ENCODE measurements at places on chromosomes 7 and 10.

DNA sequence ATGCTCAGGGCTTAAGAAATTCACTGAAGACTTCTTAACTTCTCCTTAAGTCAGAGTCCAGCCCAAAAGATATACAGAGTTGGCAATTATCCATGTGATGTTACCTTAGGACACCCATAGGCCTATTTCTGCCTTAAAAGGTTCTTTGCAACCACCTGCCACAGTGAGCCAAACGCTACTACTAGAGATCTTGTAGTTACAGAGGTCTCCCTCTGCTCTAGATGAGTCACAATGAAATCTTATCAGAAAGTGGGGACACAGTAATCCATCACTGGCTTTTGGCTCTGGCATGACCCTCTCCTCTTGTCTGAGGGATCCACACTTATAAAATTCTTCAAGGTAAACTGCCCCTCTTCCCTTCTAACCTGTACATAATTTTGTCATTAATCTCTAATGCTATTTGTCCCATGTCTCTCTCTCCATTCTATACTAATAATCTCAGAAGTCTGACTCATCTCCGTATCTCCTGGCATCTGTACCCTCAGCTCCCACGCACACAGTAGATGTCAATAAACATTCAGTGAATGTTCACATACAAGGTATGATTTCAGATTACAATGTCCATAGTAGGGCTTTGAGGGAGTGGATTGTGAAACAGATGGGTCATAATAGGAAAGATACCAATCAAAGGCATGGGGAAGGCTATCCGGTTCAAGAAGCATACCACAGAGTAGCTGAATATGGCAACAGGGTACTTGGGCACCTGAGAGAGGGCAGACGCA lies 112.1 kb downstream of the SGMS1 start:
- DNase-seq = no peak

- no peak for DNase-seq
These were observed 8.5 kb downstream of the SP8 start for GRCh38 chr7:20778063-20778721.

DNA sequence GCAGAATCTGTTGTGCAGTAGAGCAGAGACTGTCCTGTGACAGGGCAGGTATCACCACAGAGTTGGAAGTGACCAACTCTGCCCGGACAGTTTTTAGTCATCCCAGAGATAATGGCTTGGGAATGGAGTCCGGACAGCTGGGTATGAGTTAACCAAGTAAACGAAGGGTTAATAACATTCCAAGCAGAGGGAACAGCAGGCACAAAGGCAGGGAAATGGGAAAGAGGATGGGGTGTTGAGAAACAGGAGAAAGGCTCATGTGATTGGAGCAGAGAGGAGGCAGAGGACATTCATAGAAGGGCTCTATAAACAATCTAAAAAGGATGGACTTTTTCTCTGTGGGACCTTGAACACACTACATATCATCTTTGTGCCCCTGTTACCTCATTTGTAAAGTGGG lies 132.2 kb upstream of the YAE1 start:
- no peak for DNase-seq

- no peak for DNase-seq
These were observed 119.6 kb downstream of the PRKAG2 start for GRCh38 chr7:151757274-151757673.

DNA sequence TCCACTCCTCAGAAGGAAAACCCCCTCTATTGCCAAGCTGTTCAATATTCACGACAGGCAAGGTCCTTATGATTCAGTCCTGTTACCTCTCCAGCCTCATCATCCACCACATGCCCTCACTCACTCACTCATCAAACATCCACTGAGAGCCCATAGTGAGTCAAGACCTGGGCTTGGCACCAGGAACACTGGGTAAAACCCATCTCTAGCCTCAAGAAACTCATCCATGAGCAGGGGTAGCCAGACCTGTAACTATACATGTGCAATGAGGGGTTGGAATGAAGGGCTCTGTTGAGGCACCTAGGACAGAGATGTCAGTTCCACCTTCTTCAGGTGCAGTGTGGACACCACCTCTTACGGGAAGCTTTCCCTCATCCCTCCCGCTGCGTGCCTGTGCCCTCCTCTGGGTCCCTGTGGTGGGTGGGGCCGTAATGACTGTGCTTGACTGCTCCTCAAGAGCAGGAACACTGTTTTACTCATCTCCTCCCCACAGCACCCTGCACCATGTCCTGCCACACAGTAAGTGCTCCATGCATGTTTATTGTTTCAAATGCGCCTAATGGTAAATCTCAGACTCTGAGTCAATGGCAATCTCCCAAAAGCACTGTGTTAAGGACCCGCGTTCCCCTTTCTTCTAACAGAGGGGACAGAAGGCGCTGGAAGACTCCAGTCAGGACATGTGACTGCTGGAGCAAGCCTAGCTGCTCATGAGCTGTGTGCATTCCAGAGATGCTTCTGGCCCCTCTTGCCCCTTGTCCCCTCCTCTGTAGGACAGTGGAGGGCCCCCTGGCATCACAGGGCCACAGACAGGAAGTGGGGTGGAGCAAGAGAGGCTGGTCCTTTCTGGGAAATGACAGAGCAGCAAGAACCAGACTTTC lies 95.4 kb downstream of the HIPK2 start:
- no peak for DNase-seq
